Stimulated activated CD8-positive, alpha-beta memory T cell treated with anti-CD3 and anti-CD28 coated beads, Interleukin-4, amount 100 ng/mL, for 4 hours (primary cell): ENCODE measurements at places on chromosomes 7 and 10.

GRCh38 chr7:151520419-151521261 lies 945 bp upstream of the RHEB start:
- peak; percentile 18 for DNase-seq

DNA sequence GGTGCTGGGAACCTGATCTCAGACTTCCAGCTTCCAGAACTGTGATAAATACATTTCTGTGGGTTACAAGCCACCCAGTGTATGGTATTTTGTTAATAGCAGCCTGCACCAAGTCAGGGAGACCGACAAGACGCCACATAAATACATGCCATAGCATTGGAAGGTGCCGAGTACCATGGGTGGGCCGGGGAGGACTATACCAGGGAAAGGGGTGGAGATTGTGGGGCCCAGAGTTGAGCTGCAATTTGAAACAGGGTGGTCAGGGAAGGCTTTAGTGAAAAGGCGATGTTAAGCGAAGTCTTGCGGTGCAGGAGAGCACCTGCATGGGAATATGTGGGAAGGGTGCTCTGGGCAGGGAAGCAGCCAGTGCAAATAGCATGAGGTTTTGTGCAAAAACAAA lies 88.9 kb upstream of the LRRC4 start:
- DNase-seq = no peak

DNA sequence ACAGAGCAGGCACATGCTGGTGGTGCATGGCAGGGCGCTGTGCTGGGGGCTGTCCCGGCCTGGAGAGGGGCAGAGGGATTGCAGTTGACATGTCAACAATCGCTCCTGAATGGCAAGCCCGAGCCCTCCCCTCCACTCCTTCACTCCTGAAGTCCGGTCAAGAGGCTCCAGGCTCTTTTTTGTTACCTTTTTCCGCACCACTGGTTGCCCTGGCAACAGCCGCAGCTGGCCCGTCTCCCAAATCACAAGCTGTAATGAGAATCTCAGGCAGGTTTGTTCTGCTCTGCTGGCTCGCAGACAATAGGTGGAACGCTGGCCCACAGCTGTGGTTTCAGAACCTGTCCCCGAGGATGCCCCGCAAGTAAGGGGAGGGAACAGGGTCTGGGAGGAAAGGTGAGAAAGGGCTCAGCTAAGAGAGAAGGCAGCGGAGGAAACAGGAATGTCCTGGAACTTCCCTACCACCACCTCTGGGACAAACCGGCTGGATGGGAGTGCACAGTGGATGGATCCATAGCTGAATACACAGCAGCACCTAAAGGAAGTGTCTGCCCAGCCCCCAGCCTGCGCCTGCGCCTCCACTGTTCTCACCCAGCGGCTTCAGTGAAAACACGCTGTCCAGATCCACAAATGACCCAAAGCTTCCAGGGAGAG lies 58.9 kb downstream of the CALML3 start:
- DNase-seq = no peak

DNA sequence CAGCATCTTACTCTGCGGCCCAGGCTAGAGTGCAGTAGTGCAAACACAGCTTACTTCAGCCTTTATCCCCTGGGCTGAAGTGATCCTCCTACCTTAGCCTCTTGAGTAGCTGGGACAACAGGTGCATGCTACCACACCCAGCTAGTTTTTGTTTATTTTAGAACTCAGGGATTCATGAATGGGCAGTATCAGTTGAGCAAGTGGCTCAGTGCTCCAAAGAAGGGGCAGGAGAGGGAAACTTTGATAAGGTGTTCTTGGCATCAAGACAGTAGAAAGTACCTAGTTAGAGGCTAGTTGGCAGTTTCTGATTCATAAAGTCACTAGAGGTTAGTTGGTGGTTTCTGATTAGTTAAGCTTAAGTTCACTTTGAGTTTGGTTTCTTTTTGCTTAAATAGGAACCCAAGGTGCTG lies 18.4 kb downstream of the TRIM24 start:
- DNase-seq = no peak

DNA sequence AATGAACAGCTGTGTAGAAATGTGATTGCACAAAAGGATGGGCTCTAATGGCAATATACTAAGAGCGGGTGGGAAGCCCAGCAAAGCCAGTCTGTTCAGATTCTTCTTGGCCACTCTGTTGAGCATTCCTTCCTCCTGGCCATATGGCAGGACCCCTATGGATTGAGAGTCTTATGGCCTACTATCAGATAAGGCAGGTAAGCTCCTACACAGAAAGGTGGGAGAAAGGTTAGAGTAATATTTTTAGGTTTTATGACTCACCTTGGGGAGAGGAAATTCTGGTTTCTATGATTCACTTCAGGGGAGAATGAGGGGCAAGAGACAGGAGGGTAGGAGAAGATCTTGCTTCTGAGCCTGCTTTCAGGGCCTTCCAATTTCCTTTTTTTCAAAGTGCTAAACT lies 15.1 kb upstream of the AKR1B10 start:
- DNase-seq = no peak

- peak; percentile 13 for DNase-seq
Observed at GRCh38 chr10:109883859-109884771, 39.2 kb downstream of the XPNPEP1 start.

- no peak for DNase-seq
Observed at GRCh38 chr7:54837168-54837567, 78.2 kb upstream of the SEC61G start.

DNA sequence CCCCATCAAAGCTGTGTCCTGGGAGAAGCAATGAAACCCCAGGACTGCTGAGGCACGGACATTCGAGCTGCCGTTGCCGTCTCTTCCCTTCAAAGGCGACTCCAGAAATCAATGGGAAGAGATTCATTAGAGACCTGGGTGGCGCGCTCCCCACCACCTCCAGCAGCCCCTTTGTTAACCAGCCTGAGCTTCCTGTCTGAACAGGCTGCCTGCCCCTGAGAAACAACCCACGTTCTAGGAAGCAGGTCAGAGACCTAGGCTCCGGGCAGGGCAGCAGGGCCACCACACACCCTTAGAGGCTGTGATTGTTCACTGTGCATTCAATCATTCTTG lies 110.9 kb upstream of the PPIF start:
- DNase-seq = no peak

- DNase-seq = no peak
Observed at GRCh38 chr7:43313628-43314378, 201.4 kb downstream of the HECW1 start.

DNA sequence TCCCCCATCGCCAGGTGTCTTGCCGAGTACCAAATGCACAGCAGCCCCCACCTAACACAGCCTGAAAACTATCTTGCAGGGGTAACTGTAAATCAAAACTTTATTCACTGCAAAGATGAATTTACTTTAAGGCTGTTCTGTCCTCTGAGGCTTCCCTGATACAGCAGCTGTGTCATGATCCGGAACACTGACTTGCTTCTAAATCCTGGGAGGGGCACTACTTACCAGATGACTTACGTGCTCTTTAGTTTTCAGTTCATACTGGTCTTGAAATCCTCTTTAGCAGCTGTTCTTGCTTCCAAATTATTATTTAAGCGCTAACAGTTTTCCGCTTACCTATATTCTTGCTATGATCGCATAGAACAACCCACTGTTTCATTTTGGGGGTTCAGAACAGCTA lies 4.9 kb downstream of the DYNC1I1 start:
- no peak for DNase-seq
